ENCODE measurements at places on chromosomes 5 and 9.

GRCh38 chr5:152532714-152533113 lies 127.6 kb upstream of the NMUR2 start:
- DNase-seq, result no peak

DNA sequence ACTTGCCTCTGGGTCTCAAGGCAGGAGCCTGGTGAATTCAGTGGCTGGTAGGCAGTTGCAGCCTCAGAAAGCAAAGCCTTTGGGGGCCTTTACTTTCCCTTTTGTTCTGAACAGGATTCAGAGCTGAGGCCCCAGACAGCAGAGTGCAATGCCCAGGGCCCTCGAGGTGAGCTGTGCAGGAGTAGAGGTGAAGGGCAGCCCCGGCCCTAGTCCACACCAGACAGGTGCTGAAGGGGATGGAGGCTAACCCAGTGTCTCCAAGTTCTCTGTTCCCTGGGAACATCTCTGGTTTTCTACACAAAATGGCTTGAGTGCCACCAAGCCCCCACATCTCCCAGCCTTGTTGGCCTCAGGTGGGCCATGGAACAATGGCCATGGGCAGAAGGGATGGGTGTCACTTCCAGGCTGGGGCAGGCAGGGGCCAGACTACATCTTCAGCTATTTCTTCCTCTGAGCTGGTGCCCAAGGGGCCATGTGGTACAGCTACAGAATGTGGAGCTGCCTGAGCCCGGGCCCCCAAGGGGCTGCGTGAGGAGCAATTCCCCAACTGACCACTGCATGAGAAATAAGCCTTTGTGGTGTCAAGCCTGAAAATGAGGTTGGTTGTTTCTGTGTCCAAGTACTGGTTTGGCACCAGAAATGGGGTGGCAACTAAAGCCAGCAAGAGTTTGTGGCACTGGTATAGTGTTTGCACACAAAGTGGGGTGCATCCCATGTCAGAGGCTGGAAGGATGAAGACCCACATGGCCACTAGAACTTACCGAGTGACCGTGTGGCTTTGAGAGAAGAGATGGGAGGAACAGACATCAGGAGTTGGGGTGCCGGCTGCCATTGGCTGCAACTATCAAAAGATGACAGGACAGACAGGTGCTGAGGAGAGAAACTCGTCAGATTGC lies 57.8 kb downstream of the BARX1 start:
- no peak for DNase-seq

GRCh38 chr9:108033976-108034964 lies 544.7 kb upstream of the KLF4 start:
- no peak for DNase-seq

DNA sequence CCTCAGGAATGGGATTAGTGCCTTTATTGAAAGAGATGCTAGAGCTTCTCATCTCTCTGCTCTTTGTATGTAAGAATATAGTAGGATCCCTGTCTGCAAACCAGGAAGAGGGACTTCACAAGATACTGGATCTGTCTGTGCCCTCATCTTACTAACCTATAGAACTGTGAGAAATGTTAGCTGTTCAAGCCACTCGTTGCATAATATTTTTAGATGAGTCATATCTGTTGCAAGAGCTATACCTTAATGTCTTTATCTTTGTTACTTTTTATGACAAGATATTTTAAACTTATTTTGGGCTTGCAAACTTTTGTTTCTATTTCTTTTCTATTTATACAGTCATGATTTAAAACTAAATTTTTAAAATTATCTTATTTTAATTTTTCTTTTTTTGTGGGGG lies 1296.8 kb upstream of the CDH6 start:
- DNase-seq, result no peak

DNA sequence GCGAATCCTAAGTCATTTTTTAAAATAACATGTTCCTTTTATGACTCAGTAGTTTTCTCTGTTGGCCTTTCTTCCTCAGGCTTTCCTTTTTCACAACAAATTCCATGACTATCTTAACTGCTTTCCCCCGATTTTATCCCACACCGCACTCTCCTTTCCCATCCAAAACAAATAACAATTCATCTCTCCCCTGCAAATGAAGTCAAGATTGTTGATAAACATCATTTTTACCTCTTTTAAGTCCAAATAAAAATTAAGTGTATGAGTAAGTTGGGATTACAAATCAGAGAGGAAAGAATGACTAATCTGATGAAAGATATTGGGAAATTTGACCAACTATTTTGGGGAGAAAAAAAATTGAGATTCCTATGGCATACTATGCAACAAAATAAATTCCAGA lies 47.3 kb downstream of the SEC61B start:
- no peak for DNase-seq
